ENCODE measurements at places on chromosomes 7 and 10. TPM values are rescaled to one million over a fixed set of nuclear protein-coding genes. Genes with fewer than 3 reads are reported as not detected.

HMX2 gene
- not detected for total RNA-seq

NUTM2E gene
- not detected for total RNA-seq

GNGT1 gene
- total RNA-seq = not detected

GPC2 gene
- not detected for total RNA-seq

CALHM3 gene
- not detected for total RNA-seq

RBM20 gene
- 18.4 TPM for total RNA-seq

TSPAN33 gene
- 6.7 TPM for total RNA-seq

TMEM26 gene
- total RNA-seq = 0.18 TPM

CAV1 gene
- total RNA-seq = 87.8 TPM

OR2A5 gene
- not detected for total RNA-seq

ZNF503 gene
- total RNA-seq = 2.0 TPM

TRPV5 gene
- not detected for total RNA-seq

NUP42 gene
- 20.0 TPM for total RNA-seq

AS3MT gene
- total RNA-seq = 5.6 TPM

NKX6-2 gene
- total RNA-seq = not detected

OGDHL gene
- total RNA-seq = not detected

ZNHIT1 gene
- total RNA-seq = 83.9 TPM

GRCh38 chr7:127907110-127908040 lies 123.9 kb downstream of the LRRC4 start:
- DNase-seq = no peak

DNA sequence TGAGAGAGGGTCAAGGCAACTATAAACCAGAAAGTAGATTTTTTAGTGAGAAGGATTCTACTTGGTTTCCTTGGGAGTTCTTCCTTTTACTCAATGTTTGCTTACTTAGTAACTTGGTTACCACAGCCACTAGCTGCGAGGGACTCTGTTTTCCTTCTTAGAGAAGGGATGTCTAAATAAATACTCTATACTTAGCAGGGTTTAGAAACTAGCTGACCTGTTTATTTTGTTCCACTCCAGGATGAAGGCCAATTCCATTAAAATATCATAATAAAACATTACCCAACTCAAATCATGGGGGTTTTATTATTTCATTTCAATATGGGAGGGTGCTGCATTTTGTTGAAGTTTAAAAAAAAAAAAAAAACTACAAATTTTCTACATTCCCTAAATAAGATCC lies 87.3 kb downstream of the PPP1R3A start:
- no peak for DNase-seq

- no peak for DNase-seq
Observed at GRCh38 chr10:76763376-76763775, 874.2 kb downstream of the KCNMA1 start.

DNA sequence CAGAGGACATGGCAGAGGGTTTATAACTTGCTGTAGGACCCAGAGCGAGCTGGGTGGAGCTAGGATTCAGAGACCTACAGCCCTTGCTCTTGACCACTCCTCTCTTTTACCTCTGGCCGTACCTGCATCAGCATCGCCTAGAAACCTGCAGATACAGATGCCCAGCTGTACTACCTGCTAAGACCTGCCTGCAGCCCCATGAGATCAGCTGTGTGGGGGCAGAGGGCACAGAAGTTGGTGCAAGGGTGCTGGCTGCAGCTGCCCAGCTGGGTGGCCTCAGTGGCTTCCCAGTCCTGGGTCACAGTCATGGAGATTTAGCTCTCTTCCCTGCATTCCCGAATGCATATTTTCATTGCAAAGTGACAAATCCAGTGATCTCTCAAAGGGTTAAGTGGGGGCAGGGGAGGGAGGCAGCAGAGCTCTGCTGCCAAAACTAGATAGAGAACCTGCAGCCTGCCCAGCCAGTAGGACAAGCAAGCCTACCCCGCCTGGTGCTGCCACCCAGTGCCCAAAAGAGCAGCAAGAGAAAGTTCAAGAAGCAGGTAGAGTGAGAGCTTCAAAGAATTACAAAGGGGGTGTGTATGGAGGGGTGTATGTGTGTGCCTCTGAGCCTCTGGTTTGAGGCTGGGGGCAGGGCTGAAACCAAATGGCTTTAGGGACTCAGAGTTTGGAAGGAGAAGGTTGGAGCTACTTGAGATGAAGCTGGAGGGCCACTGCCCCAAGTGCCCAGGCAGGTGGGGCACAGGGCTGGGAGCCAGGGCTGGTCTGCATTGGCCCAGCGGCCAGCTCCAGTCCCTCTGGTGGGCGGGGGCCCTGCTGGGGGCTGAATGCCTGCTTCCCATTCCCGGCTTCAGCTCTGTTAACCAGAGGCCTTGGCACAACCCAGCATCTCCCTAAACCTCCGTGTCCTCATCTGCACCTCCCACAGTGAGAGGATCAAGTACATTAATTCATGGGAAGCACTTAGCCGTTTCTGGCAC lies 6.9 kb downstream of the FAM241B start:
- DNase-seq = no peak

GRCh38 chr7:37390114-37390513 lies 58.5 kb downstream of the ELMO1 start:
- DNase-seq = no peak

GRCh38 chr7:30511973-30512662 lies 7.5 kb upstream of the GGCT start:
- no peak for DNase-seq

- no peak for DNase-seq
Observed at GRCh38 chr7:107850643-107851042, 40.3 kb upstream of the DLD start.

- DNase-seq = no peak
Observed at GRCh38 chr10:103154521-103155299, 38.4 kb downstream of the NT5C2 start.

GRCh38 chr10:97762816-97763215 lies 9.0 kb downstream of the SFRP5 start:
- DNase-seq = no peak

- DNase-seq = no peak
Observed at GRCh38 chr7:102252366-102252982, 34.2 kb upstream of the SH2B2 start.

GRCh38 chr10:131569851-131570715 lies 258.6 kb upstream of the TCERG1L start:
- no peak for DNase-seq

DNA sequence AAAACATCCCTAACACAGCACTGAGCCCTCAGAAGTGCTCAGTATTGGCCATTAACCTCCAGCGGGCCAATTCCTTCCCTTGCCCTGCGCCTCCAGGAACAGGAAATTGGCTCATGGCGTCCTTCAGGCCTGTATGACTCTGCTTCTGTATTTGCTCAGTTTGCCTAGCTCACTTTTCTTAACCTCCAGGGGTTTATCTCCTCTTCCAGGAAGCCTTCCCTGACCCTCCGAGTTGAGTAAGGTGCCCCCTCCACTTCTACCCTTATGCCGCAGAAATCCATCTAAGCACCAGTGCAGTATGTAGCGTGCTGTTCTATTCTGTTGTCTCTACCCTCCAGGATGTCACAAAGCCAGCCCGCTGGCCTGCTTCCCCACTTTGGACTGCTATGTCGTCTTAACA lies 1.1 kb upstream of the SFXN4 start:
- DNase-seq = no peak

DNA sequence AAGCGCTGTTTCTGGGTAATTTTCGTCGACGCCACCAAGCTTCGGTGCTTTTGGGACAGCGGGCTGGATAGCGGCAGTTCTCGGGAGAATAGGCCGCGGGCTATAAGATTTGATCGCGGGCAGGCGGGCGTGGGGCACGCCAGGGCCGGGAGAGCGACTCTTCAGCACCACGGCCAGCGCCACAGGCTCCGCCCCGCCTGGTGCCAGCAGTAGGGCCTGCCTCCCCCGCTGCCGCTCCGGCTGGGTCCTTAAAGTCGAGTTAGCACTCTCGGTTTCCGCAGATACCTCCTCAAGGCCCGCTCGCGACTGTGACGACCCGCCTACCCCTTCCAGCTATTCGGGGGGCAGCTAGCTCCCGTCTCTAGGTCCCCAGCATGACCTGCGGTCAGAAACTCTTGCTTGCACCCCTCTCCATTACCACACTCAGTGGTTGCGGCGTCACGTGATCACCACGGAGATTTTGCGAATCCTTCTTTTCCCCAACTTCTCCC lies 9.4 kb downstream of the NXPH1 start:
- DNase-seq = no peak

DNA sequence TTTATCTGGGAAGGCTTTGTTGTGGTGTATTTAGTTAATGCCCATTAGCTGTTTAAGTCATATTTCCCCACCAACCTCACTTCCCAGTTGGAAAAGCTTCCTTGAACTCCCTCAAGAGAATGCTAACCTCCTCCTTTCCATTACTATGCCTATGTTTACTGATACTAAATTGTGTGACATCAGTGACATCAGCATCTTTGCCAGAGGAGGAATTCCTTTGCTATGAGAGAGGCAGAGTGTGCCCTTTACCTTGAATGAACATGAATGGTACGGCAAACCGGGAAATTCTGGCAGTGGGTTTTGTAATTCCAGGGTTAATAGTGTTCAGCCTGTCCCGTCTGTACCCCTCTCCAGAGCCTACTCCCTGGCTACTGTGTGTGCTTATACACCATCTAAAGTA lies 22.1 kb upstream of the GLCCI1 start:
- DNase-seq = no peak

DNA sequence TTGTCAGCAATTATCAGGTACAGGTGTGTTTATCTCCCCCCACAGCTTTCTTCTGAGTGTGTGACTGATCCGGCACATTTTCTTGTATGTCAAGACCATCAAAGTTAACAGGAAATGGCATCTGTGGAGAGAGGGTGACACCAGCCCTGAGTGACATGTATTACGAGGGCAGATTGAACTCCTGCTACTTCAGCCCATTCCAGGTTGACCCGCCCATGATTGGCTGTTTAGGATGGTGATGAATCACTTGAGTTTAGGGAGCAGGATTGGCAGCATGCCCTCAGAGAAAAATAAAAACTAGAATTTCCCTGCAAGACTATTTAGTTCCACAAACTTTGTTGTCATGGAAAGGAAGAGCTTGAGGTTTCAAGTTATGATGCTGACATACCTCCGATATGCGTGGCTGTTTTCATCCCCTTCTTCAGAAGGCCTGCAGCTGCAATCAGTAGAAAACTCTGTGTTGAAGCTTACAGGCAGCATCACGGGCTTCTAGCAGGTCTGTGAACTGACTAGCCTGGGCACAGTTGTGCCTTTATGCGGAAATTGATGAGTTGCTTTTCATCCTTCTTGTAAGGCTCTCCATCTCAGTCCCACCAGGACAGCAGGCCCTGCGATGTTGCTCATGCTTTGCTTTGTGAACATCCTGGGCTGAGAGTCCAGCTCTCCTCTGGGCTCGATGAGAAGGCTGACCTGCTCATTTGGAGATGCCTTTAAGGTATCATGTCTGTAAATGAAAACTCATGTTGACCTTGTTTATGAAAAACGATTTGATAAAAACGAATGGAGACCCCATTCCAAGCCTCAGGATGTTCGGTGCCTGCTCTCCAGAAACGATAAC lies 8.0 kb upstream of the CELF2 start:
- DNase-seq = no peak

GRCh38 chr10:48678041-48678440 lies 6.6 kb upstream of the WDFY4 start:
- DNase-seq = no peak

GRCh38 chr7:121873289-121874194 lies 581 bp downstream of the PTPRZ1 start:
- DNase-seq = no peak

GRCh38 chr7:29228289-29229011 lies 33.9 kb downstream of the CHN2 start:
- no peak for DNase-seq

GRCh38 chr7:92835261-92835850 lies 1.0 kb downstream of the CDK6 start:
- DNase-seq = peak; percentile 5

- no peak for DNase-seq
Observed at GRCh38 chr10:21520949-21521348, 4.5 kb downstream of the SKIDA1 start.

DNA sequence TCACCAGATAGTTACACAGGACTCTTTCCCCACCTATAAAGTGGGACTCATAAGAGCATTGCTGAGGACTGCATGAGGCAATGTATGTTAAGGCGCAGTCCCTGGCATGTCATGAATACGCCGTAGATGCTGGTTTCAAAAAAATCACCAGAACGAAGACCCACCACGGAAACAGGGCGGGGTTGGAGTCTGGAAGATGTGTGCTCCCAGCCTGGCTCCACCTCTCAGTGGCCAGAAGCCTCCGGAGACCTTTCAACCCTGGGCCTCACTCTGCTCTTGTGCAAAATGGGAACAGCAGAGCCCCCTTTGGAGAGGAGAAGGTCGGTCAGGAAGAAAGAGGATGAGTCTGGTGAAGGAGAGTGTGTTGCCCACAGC lies 12.4 kb upstream of the ZMIZ1 start:
- no peak for DNase-seq

- DNase-seq = peak; percentile 50
Observed at GRCh38 chr10:5632446-5632845, 33.9 kb downstream of the ASB13 start.

GRCh38 chr7:82521906-82522445 lies 78.4 kb upstream of the CACNA2D1 start:
- no peak for DNase-seq

DNA sequence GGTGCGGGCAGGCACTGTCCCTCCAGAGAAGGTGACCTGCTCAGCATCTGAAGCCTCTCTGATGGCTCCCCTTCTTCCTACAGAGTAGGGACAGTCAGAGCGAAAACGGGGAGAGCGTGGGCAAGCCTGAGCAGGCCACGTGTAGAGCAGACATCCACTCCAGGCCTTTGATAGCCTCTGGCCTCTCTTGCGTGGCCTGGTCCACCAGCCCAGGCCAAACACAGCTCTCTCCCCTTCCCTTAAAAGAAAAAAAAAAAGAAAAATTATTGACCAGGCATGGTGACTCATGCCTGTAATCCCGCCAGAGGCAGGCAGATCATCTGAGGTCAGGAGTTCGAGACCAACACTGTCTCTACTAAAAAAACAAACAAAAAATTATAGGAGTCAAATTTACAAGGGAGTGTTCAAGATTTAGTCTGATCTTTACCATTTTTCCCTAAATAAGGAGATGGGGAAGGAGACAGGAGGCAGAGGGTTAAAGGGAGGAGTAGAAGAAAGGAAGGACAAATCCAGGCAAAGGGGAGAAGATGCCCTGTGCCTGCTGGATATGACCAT lies 84.8 kb downstream of the PLXNA4 start:
- DNase-seq = no peak

DNA sequence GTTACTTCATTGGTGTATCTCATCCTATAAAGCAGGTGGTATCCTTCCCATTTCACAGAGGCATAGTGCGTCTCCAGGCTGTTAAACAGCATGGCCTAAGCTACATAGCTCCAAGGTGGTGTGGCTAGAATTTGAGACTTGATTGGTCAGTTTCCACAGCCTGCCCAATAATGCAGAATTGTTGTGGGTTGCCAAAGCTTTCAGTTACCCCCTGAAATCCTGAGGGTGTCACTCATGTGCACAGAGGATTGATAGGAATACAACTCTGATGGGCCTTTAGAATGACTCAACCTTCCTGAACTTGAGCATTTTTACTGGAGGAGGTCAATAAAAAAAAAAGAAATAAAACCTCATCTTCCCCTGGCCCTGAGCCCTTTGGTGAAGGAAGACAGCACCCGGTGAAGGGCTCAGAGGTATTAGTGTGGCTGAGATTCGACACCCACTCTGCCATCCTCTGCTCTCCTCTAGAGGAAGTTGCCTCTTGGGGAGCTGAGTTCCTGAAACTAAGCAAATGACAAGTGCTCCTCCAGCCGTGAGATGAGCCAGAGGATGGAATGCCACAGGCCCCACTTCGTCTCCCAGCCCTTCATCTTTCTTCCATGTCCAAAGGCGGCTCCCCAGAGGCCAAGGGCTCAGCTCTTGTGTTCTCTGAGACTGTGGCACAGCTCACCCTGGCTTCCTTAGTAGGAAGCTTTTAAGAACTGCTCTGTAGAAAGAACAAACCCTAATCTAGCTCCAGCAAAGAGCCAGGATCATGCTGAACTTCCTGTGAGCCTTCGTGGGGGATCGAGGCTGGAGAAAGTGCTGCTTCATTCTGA lies 1.0 kb downstream of the ACSL5 start:
- DNase-seq = no peak

GRCh38 chr7:95324431-95324830 lies at the start of gene PON1:
TSS of gene PON1 (minus strand) at chr7:95324532. CDS start at chr7:95324475, 57 bp downstream.
- no peak for DNase-seq

Data from gastrocnemius medialis (tissue), 4 donors.